Ovary (tissue), 10 donors: ENCODE measurements at places on chromosomes 12 and 14. TPM values are rescaled to one million over a fixed set of nuclear protein-coding genes. Genes with fewer than 3 reads are reported as not detected.

Gene ZDHHC22
- total RNA-seq = not detected

Gene YBX3
- 315 TPM for total RNA-seq

Gene PLEKHA5
- total RNA-seq = 45.7 TPM

Gene STON2
- 27.6 TPM for total RNA-seq

Gene ACTN1
- total RNA-seq = 78.6 TPM

DNA sequence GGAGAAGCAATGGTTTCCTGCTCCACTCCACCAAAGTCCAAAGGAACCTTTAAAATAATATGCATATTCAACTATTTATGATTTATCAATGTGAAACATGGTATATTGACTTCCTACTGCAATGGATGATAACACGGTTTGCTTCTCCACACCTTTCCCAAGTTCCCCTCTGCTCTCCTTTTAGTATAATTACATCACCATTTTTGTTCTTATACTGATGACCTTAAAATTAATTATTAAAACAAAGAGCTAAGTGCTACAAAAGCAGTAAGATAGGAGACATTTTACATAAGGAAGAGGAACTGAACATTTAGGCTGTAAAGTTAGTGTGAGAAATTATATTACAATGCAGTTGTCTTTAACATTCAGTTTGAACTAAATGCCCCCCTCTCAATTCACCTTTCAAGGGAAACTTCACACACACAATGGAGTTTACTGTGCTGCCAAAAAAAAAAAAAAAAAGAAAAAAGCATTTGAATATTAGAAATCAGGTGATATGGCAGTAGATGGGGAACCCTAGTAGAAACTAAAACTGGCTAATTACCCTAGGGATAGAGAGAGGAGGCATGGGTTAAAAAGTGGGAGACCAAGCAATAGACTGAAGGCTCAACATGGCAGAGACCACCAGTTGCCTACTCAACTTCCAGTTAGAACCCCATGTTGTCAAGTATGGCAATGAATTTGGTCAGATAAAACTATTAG is 37.1 kb upstream of the STK38L start:
- no peaks in the 10 kb centered on the region for H3K4me1 ChIP-seq
- DNase-seq = no peak
- no peak overlapping the region for H3K27ac ChIP-seq
- no peak overlapping the region for H3K4me3 ChIP-seq
- H3K36me3 ChIP-seq = no peaks in the 10 kb centered on the region
- no peaks in the 10 kb centered on the region for H3K27me3 ChIP-seq

DNA sequence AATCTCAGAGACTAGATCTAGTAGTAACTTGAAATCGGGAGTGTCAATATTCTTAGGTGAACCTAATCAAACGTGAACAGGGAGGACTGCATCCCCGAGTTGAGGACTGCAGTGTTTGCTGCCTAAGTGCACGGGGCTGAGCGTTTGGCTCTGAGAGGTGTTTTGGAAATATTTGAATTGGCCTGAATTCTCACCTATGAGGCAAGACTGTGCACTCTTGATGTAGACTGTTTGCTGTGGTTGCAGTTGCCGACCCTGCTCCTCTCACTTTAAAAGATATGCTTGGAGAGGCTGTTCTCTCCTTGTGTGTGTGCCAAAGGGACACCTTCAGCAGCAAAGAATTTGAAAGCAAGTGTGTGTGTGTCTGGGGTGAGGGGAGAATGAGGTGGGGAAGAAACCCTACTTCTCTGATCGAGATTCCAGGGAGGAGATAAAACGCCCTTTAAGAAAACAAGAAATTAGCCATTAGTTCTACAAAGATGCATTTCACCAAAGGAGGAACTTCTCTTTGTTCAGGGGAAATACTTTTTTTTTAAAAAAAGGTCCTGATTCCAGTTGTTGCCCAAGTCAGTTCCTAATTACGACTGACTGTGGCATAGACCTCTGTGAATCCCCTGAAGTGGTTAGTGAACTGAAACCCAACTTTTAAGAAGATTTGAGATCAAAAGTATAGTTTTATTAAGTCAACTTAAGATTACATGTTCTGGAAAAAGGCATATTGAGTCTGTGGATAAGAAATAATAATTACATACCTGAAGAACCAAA is 106.6 kb downstream of the DYRK2 start:
- no peaks in the 10 kb centered on the region for H3K36me3 ChIP-seq
- H3K4me3 ChIP-seq = no peak overlapping the region
- DNase-seq = peak; percentile 16

GRCh38 chr12:30822385-30823155 is 67.8 kb upstream of the CAPRIN2 start:
- H3K4me3 ChIP-seq = peak overlapping the region; percentile 47
- DNase-seq = peak; percentile 77
- no peaks in the 10 kb centered on the region for H3K27me3 ChIP-seq
- H3K27ac ChIP-seq = peak overlapping the region; percentile 77
- peaks cover 3% of the 10 kb centered on the region for H3K4me1 ChIP-seq

- no peaks in the 10 kb centered on the region for H3K27me3 ChIP-seq
- no peak overlapping the region for H3K27ac ChIP-seq
- no peak for DNase-seq
- H3K4me1 ChIP-seq = no peaks in the 10 kb centered on the region
- H3K36me3 ChIP-seq = no peaks in the 10 kb centered on the region
These were observed 422.1 kb downstream of the AACS start for GRCh38 chr12:125487336-125487735.

GRCh38 chr14:96224480-96225096 is 19.9 kb downstream of the BDKRB2 start:
- no peak overlapping the region for H3K27ac ChIP-seq
- H3K4me1 ChIP-seq = no peaks in the 10 kb centered on the region
- H3K27me3 ChIP-seq = no peaks in the 10 kb centered on the region
- H3K36me3 ChIP-seq = no peaks in the 10 kb centered on the region
- DNase-seq = no peak
- H3K4me3 ChIP-seq = no peak overlapping the region

- no peaks in the 10 kb centered on the region for H3K36me3 ChIP-seq
- DNase-seq = no peak
- H3K4me3 ChIP-seq = no peak overlapping the region
- no peaks in the 10 kb centered on the region for H3K27me3 ChIP-seq
- no peaks in the 10 kb centered on the region for H3K4me1 ChIP-seq
These were observed 132.7 kb downstream of the PAPOLA start for GRCh38 chr14:96634896-96635295.

- H3K4me3 ChIP-seq = no peak overlapping the region
- no peaks in the 10 kb centered on the region for H3K4me1 ChIP-seq
- DNase-seq = no peak
- H3K27me3 ChIP-seq = no peaks in the 10 kb centered on the region
These were observed 39.8 kb downstream of the GRIN2B start for GRCh38 chr12:13941258-13942249.

GRCh38 chr14:102589761-102590290 is 2.6 kb upstream of the RCOR1 start:
- peaks cover 7% of the 10 kb centered on the region for H3K4me1 ChIP-seq
- no peak overlapping the region for H3K27ac ChIP-seq
- no peak overlapping the region for H3K4me3 ChIP-seq
- DNase-seq = no peak

DNA sequence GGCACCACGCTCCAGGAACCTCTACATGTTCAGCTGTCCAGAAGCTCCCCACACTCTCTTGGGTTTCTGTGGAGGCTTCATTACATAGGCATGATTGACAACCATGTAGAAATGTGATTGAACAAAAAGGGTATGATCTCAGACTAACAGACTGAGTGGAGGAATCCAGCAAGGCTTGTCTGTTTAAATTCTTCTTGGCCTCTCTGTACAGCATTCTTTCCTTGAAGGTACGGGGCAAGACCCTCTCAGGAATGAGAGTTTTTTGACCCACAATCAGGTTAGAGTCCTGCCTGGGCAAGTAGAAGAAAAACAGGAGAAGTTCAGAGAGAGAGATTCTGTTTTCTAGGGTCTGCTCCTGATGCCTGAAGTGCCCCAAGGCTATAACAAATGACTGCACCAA is 40.9 kb downstream of the SRGAP1 start:
- H3K36me3 ChIP-seq = no peaks in the 10 kb centered on the region
- no peaks in the 10 kb centered on the region for H3K4me1 ChIP-seq
- H3K27me3 ChIP-seq = no peaks in the 10 kb centered on the region
- DNase-seq = no peak
- H3K4me3 ChIP-seq = no peak overlapping the region

DNA sequence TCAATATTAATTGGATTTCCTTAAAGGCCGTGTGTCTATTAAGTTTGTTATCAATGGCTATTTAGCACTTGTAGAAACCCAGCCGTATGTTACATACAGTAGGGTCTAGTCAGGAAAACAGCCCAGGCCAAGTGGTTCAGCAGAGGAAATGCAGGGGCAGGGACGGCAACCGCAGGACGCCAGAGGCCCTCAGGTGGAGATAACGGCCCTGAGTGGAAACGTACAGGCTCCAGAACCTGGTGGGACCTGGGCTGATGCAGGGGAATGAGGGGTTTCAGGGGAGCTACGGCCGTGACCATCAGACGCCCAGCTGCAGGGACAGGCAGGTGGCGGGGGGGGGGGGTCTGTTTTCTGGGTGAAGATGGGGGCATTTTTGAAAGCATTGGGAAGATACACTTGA is 3.7 kb upstream of the ANKLE2 start:
- H3K36me3 ChIP-seq = no peaks in the 10 kb centered on the region
- no peak overlapping the region for H3K27ac ChIP-seq
- no peaks in the 10 kb centered on the region for H3K27me3 ChIP-seq
- no peak overlapping the region for H3K4me3 ChIP-seq
- no peak for DNase-seq
- H3K4me1 ChIP-seq = peaks cover 10% of the 10 kb centered on the region

- no peaks in the 10 kb centered on the region for H3K36me3 ChIP-seq
- no peaks in the 10 kb centered on the region for H3K4me1 ChIP-seq
These were observed 71.5 kb downstream of the POLR3B start for GRCh38 chr12:106429043-106429552.

GRCh38 chr12:112473056-112473455 is 54.3 kb downstream of the PTPN11 start:
- H3K36me3 ChIP-seq = no peaks in the 10 kb centered on the region
- DNase-seq = no peak
- H3K4me1 ChIP-seq = peaks cover 2% of the 10 kb centered on the region
- H3K4me3 ChIP-seq = no peak overlapping the region

GRCh38 chr12:27838543-27839185 is 58.6 kb upstream of the MANSC4 start:
- no peak overlapping the region for H3K27ac ChIP-seq
- no peaks in the 10 kb centered on the region for H3K27me3 ChIP-seq
- no peaks in the 10 kb centered on the region for H3K36me3 ChIP-seq
- no peak for DNase-seq
- no peaks in the 10 kb centered on the region for H3K4me1 ChIP-seq

- H3K27me3 ChIP-seq = no peaks in the 10 kb centered on the region
- H3K27ac ChIP-seq = no peak overlapping the region
- H3K36me3 ChIP-seq = no peaks in the 10 kb centered on the region
- H3K4me1 ChIP-seq = no peaks in the 10 kb centered on the region
These were observed 102.7 kb upstream of the ST8SIA1 start for GRCh38 chr12:22437031-22437806.

DNA sequence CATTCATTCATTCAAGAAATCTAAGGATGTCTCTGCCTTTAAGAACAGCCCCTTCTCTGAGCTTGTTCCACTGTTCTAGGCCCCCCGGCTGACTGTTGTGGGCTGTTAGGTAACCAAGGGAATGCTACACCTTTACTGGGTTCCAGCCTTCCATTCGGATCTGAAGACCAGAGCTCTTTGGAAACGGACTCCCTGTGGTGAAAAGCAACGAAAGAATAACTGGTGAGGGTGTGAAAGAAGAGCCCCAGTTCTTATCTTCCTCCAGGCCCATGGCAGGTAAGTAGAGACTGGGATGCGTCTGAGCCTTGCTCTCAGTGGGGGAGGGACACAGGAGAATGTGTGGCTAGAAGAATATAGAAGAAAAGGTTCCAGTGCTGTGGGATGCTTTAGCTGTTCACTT is 207.4 kb downstream of the TMEM132D start:
- H3K27ac ChIP-seq = no peak overlapping the region
- no peak for DNase-seq
- H3K4me3 ChIP-seq = no peak overlapping the region
- no peaks in the 10 kb centered on the region for H3K4me1 ChIP-seq

- no peaks in the 10 kb centered on the region for H3K36me3 ChIP-seq
- DNase-seq = no peak
- H3K27ac ChIP-seq = no peak overlapping the region
- H3K4me1 ChIP-seq = no peaks in the 10 kb centered on the region
- no peak overlapping the region for H3K4me3 ChIP-seq
These were observed 7.4 kb upstream of the KRT77 start for GRCh38 chr12:52710730-52711129.

DNA sequence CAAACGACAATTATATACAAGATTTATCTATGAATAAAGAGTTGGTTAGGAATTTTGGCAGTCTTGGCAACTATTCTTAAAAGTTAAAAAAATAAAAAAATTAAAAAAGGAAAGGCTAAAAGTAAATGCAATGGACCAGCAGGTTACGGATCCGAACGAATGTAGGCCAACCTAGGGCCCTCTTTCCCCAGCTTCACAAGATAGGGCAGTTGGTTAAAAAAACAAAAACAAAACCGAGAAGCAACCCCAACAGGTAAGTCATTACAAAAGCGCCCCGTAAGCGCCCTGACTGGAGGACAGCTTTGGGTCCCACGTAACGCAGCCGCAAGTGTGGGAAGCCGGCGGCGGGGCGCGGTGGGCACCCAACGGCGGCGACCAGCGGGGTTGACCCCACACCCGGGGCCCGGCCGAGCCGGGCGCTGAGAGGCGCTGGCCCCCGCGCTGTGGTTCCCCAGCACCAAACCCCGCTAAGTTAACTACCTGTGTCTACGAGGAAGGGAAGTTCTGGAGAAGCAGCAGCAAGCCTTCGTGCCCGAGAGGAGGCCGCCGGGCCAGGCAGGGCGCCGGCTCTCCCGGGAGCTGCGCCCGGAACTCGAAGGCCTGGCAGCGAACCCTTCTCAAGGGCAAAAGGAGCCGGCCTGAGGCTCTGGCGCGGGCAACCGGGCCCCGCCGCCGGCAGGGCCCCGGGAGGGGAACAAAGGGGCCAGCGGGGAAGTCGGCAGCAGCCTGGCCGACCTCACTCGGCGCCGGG is 882 bp downstream of the HECTD1 start:
- DNase-seq = no peak
- H3K36me3 ChIP-seq = no peaks in the 10 kb centered on the region
- peak overlapping the region; percentile 83 for H3K4me3 ChIP-seq
- peak overlapping the region; percentile 98 for H3K27ac ChIP-seq

DNA sequence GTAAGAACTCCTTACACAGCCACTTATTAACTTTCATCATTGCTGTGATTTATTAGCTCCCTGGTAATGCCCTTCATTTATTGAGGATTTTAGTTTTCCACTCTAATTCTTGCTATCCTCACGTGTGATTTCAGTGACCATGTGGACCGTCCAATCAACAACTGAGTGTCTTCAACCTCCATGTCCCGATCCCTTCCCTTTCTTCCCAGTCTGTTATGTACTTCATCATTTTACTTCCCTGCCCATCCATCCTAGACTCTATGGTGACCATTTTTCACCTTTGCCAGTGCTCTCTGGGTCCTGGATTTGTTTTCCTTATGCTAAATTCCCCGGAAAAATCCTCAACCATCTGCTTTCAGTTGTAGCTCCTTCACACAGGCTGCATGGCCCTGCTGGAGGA is 111.0 kb downstream of the MSRB3 start:
- no peaks in the 10 kb centered on the region for H3K36me3 ChIP-seq
- DNase-seq = no peak
- no peak overlapping the region for H3K4me3 ChIP-seq
- H3K4me1 ChIP-seq = no peaks in the 10 kb centered on the region
- no peak overlapping the region for H3K27ac ChIP-seq

- peaks cover 5% of the 10 kb centered on the region for H3K4me1 ChIP-seq
- peak overlapping the region; percentile 51 for H3K4me3 ChIP-seq
- DNase-seq = no peak
- no peak overlapping the region for H3K27ac ChIP-seq
- no peaks in the 10 kb centered on the region for H3K36me3 ChIP-seq
- H3K27me3 ChIP-seq = no peaks in the 10 kb centered on the region
These were observed 647 bp upstream of the ESPL1 start for GRCh38 chr12:53267306-53267998.
